ENCODE measurements at places on chromosomes 5 and 9.

DNA sequence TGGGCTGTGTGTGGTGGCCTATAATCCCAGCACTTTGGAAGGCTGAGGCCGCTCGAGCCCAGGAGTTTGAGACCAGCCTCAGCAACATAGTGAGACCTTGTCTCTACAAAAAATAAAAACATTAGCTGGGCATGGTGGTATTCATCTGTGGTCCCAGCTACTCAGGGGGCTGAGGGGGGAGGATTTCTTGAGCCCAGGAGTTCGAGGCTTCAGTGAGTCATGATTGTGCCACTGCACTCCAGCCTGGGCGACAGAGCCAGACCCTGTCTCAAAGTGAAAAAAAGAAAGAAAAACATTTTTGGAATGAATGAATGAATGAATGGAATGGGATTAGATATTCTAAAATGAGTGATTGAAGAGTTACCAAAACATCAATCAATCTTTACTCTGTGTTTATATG is 85.8 kb downstream of the FGF1 start:
- DNase-seq = no peak

DNA sequence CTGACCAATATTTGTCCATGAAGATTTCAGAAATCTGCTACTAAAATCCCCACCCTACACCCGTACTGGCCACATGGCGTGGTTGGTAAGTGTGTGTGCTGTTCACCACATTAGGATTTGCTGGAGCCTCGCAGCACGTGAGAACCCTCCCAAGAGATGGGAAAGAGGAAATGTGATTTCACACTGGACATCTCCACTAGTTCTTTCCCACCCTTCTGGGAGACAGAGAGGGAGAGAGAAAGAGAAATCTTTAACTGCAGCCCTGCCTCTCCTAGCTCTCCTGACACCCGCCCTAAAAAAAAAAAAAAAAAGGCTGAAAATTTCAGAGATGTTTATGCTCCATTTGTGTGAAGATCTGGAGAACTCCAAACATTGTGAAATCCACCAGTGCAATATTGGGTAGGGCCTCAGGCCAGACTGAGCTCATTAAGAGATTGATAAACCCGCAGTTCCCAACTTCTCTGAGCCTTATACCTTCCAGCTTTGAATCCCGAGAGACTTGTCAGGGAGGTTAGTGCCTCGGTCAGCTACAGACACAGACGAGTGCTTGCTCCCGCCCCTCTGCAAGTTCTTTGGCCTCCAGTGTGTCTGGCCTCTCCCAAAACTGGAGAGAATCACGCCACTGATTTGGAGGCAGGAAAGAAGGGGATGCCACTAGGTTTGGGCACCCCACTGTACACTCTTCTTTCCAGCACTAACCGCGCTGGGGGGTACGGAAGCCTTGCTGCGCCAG is 1.9 kb downstream of the SPRY4 start:
- DNase-seq = no peak

DNA sequence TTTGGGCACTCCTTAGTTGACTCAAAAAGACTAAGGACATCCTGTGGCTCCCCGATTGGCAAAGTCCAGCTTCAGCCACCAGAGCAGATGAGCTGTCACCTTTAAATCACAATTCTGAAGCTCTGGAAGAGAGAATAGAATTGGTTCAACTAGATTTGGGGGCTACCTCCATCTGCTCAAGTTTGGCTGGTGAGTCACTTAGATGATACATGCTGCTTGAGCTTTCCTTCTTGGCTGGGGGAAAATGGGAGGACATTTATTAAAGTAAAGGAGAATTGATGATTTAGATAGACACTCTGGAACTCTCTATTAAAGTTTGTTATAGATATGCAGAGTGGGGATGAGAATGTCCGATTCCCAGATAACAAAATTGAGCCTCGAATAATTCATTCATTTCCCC is 30.0 kb upstream of the GRIA1 start:
- no peak for DNase-seq

DNA sequence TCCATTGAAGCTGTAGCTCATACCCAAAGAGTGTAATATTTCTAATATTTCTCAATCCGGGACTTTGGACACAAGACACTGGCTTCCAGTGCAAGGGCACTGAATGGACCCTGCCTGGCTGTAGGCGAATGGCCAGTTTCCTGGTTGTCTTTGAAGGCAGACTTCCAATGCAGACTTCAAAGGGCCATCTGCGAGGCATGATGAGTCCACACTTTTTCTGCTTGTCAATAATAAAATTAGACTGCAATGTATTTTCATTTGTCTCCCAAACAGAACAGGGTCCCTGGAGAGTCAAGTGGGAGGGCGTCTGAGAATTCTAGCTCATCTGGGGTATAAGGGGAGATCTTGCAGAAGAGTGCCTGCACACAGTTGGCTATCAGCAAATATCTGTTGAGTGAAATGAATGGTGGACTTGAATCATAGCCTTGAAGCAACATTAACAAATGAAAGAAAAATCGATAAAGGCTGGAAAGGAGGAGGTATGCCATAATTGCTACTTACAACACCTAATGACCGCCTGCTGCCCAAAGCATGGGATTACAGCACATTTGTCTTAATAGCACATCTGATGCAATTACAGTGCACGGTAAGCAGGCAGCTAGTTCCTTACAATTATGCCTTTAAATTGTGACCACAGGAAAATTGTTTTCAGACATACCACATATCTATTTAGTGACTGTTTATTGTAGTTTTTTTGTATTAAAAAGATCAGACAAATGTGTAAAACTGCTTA is 137.5 kb downstream of the ARHGEF28 start:
- DNase-seq = no peak

DNA sequence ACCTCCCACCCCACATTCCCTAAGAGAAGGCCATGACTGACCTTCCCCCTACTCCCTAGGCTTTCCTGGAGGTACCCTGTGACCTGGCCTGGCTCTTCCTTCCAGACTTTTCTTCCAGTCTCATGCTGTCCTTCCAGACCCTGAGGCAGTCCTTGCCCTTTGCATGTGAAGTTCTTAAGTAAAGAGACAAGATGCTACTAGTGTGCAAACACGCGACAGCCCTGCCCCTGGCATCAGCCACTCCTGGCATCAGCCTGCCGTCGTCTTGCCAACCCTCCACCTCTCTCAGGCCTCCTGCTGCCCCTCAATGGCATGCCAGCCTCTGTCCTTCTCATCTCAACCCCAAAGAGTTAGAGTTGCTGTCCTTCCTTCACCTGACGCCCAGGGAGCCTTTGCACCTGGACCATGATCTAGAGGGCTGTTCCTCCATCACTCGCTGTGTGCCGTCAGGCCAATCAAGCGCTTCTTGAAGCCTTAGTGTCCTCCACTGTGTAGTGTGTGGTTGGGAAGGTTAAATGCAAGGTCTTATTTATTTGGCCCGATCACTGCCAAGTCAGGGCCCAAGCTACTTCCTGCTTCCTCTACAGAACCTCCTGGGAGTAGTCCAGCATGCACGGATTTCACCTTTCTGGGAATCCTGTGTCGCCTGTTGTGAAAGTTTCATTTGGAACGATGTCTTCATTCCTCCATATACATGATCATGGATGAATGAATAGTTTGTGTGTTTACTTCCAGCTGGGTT is 61.9 kb downstream of the WWC1 start:
- no peak for DNase-seq

DNA sequence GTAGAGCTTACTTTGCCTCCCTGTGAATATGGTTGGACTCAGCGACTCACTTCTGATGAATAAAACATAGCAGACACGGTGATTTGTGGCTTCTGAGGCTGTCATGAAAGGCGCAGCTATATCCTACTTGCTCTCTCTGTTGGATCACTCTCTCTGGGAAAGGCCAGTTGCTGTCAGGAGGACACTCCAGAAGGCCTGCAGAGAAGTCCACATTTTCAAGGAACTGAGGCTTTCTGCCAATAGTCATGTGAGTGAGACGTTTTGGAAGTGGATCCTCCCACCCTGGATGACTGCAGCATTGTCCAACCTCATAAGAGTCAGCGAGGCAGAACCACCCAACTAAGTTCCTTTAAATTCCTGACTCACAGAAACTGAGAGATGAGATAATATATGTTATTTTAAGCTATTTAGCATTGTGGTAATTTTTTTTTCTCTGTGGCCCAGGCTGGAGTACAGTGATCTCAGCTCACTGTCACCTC is 156.0 kb upstream of the MAST4 start:
- no peak for DNase-seq

DNA sequence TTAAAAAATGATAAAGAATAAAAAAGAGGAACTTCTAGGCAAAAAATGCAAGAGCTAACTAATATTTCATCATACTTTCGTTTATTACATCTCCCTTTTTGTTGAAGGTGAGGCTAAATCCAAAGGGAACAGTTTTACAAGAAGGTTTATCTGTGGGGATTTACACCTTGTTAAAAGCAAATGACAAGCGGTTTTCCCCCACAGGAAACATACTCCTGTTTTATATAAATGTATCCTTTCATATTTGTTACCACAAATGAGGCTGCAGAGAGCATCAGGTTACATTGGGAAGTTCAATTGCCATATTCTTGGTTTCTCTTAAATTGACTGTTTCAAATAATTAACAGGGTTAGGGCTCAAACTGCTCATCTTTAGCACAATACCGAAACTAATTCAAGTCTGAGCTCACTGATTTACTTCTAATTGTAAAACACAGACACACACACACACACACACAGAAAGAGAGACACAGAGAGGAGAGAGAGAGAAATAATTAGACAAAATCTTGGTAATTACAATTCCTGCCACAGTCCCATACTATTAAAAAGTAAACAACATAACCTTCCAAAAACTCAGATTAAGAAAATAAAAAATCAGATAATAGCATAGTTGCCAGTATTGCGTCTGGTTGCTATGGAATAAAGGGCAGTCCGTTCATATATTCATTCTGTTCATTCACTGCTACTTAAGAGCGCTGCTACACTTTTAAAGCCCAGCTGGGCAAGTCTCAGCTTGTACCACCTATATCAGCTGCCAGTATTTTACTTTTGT is 17.1 kb downstream of the RFX3 start:
- DNase-seq = no peak

DNA sequence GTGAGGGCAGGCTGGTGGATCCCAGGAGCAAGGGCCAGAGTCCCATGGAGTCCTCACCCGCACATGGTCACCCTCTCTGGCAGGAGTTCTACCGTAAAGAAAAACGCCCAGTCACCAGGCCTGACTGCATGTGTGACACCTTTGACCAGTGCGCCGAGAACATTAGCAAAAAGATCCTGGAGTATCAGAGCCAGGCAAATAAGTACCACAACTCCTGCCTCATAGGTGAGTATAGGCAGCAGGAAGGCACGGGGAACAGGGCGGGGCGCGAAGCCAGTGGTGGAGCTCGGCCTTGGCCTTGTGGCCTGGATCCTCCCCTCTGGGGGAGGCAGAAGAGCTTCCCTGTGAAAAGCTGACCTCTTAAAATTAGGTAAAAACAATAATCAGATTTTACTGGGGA is 45.4 kb upstream of the TDRD7 start:
- no peak for DNase-seq

- DNase-seq = no peak
Measured at GRCh38 chr9:137221506-137222111, 431 bp downstream of the RNF208 start.
